ENCODE measurements at places on chromosomes 7 and 10. TPM values are rescaled to one million over a fixed set of nuclear protein-coding genes. Genes with fewer than 3 reads are reported as not detected.

The GIMAP7 gene
- total RNA-seq = 6.9 TPM

DNA sequence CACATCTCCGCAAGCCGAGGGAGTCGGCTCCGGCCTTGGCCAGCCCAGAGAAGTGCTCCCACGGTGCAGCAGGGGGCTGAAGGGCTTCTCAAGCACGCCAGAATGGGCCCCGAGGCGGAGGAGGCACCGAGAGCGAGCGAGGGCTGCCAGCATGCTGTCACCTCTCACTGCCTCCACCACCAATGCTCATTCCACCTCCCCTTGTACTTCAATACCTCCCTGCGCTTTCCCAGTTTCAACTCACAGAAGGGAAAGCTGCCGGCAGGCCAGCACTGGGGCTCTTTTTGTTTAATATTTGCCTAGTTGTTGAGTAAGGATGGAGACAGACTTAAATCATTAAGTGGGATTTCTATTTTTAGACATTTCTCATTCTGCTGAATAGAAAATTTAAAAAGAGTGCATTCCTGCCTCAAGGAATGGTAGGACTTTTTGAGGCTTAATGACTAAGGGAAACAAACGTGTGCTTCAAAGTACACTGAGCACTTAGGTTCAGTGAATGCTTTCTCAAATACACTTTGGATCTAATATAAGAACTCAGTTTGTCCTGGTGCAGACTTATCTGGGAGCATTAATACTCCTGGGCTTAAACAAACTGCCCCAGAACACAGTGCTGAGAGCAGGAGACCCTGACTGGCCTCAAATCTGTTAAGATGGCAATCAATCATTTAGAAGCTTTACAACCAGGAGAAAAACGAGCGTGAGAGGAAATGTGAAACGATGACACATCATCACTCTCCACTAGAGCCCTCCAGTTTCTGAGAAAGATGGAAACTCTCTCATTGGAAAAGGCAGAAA is 131.2 kb downstream of the RALA start:
- no peaks in the 10 kb centered on the region for H3K27me3 ChIP-seq
- DNase-seq = no peak
- H3K27ac ChIP-seq = no peak overlapping the region
- H3K4me3 ChIP-seq = no peak overlapping the region
- no peaks in the 10 kb centered on the region for H3K36me3 ChIP-seq

The ACSM6 gene
- total RNA-seq = not detected

DNA sequence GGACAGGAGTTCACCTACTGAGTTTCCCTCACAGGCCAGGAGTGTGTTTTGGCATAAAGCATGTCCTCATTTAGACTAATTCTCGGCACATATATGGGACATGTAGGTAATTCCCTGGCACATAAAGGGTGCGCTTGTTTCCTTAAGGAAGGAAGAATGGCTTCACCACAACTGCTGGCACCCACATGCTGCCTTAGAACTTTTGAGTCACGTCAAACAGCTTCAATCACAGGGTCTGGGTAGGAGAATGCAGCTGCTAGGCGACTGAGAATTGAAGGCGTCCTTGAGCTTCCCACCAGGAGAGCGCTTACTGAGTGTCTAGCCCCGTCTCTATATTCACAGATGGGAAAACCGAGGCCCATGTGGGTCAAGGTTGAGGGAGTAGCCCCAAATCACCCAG is 146.1 kb downstream of the CHN2 start:
- no peaks in the 10 kb centered on the region for H3K27me3 ChIP-seq
- no peak for DNase-seq
- peaks cover 2% of the 10 kb centered on the region for H3K4me1 ChIP-seq

DNA sequence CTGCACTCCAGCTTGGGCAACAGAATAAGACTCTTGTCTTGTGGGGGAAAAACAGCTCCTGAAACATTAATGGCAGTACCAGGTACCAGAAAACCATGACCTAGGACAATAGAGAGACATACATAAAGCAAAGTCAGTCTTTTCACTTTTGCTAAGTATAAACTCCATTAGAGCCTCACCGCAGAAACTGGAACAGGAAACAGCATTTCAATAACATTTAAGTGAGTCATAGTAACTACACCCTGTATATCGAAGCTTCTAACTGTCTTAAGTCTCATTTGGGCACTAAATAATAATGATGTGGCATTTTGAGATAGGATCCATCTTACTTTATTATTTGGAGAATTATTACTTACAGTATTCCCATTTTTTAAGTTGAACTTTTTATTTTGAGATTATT is 517.8 kb upstream of the CELF2 start:
- no peak overlapping the region for H3K4me3 ChIP-seq
- no peaks in the 10 kb centered on the region for H3K27me3 ChIP-seq
- no peaks in the 10 kb centered on the region for H3K4me1 ChIP-seq
- H3K36me3 ChIP-seq = no peaks in the 10 kb centered on the region
- H3K27ac ChIP-seq = no peak overlapping the region
- no peak for DNase-seq

- no peak overlapping the region for H3K4me3 ChIP-seq
- H3K36me3 ChIP-seq = no peaks in the 10 kb centered on the region
- DNase-seq = no peak
- H3K27me3 ChIP-seq = no peaks in the 10 kb centered on the region
- no peak overlapping the region for H3K27ac ChIP-seq
- H3K4me1 ChIP-seq = no peaks in the 10 kb centered on the region
Measured at GRCh38 chr7:119959811-119960210, 313.2 kb upstream of the KCND2 start.

The ZYX gene
- total RNA-seq = 256 TPM

GRCh38 chr7:26393818-26394217 is 102.2 kb downstream of the SNX10 start:
- H3K4me1 ChIP-seq = no peaks in the 10 kb centered on the region
- H3K27ac ChIP-seq = no peak overlapping the region
- H3K27me3 ChIP-seq = no peaks in the 10 kb centered on the region

The SFMBT2 gene
- 18.5 TPM for total RNA-seq

DNA sequence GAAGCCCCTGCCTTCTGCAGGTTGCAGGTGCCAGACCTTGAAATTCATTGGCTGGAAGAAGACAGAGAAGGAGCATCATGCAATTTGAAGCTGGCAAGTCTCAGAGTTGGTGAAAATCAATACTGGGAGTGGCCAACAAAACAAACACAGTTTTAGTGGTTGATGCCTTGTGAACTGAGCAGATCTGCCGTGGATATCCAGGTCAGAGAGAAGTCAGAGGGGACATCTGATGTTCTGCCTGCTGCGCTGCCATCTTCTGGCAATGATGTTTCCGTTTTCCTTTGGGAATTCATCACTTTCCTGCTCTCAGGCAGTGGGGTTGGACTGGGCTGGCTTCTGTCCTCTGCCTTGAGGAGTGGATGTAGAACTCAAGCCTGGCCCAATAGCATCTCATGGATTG is 132.0 kb downstream of the RPS24 start:
- DNase-seq = no peak
- no peak overlapping the region for H3K27ac ChIP-seq
- H3K4me1 ChIP-seq = no peaks in the 10 kb centered on the region
- no peaks in the 10 kb centered on the region for H3K36me3 ChIP-seq
- H3K27me3 ChIP-seq = no peaks in the 10 kb centered on the region
- no peak overlapping the region for H3K4me3 ChIP-seq

GRCh38 chr10:94224656-94225055 is 138.1 kb downstream of the NOC3L start:
- H3K27ac ChIP-seq = no peak overlapping the region
- H3K4me1 ChIP-seq = no peaks in the 10 kb centered on the region
- no peaks in the 10 kb centered on the region for H3K36me3 ChIP-seq
- DNase-seq = no peak
- H3K4me3 ChIP-seq = no peak overlapping the region

DNA sequence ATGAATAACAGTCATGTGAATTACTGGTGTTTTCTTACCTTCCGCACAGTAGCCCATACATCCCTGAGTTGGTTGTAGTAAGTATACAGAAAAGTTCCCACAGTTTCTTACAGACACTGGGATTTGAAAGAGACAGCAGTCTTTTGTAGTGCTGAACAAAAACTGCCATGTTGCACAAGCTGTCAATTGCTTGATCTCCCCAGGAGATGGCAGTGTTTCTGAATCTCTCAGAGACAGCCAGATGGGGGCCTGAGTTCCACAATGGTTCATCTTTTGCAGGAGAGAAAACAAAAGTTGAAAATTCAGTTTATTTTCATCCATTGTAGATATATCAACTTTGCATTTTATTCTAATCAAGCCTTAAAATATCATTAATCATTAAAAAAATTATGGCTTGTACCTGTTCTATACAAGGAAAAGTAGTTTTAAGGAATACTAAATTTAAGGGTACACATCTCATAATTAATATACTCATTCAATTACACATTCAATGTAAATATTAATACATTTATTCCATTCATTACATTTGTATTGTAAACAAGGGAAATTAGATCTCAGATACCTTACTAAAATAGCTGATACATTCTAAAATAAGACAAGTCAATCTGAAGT is 14.5 kb downstream of the VWDE start:
- no peak overlapping the region for H3K27ac ChIP-seq
- no peak overlapping the region for H3K4me3 ChIP-seq
- no peaks in the 10 kb centered on the region for H3K4me1 ChIP-seq
- H3K36me3 ChIP-seq = no peaks in the 10 kb centered on the region

- H3K4me3 ChIP-seq = no peak overlapping the region
- H3K4me1 ChIP-seq = no peaks in the 10 kb centered on the region
- H3K36me3 ChIP-seq = no peaks in the 10 kb centered on the region
- DNase-seq = no peak
- no peaks in the 10 kb centered on the region for H3K27me3 ChIP-seq
Measured at GRCh38 chr10:124231168-124232155, 138.1 kb upstream of the CHST15 start.

DNA sequence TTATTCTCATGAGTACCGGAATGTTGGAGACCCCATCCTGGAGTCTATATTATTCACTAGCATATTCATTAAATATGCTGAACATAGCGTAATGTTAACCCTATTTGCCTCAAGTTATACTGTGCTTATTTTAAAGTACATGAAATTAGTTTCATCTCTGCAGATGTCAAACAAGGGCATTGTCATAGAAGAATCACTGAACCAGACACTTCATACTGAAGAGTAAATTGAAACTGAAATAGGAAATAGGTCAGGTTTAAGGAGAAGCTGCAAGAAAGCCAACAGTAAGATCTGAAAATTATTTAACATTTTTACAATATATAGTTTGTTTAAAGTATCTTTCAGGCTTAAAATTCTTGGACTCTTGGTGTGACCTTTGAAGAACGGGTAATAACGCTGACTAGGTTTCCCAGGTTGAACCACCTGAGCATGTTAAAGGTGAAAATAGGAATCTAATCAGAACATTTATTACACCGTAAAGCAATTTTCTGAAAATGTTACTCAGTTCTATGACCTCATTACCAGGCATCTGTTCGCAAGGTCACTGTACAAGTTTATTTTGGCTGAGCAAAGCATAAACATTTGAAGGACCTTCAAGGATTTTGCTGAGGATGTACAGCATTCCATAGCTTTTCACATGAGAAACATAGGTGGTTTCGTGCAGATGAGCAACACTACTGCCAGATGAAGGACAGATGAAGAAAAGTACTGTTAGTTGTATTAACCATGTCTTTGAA is 82.7 kb downstream of the REEP3 start:
- no peak overlapping the region for H3K4me3 ChIP-seq
- no peaks in the 10 kb centered on the region for H3K36me3 ChIP-seq
- H3K27ac ChIP-seq = no peak overlapping the region

DNA sequence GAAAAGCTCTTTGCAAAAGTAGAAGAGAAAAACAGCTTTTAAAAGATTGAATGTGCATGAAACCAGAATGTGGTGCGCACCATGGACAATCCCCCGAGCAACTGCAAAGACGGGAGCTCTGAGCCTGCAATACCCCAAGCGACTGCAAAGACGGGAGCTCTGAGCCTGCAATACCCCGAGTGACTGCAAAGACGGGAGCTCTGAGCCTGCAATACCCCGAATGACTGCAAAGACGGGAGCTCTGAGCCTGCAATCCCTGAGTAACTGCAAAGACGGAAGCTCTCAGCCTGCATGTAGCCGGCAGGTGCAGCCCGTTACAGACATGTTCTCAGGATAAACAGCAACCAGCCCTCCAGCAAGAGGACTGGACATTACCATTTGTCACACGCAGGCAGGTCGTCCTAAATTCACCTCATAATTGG is 6.2 kb downstream of the ZNF775 start:
- DNase-seq = no peak
- no peaks in the 10 kb centered on the region for H3K27me3 ChIP-seq
- H3K27ac ChIP-seq = no peak overlapping the region
- H3K36me3 ChIP-seq = no peaks in the 10 kb centered on the region
- peaks cover 16% of the 10 kb centered on the region for H3K4me1 ChIP-seq
- H3K4me3 ChIP-seq = no peak overlapping the region

- H3K4me3 ChIP-seq = no peak overlapping the region
- no peaks in the 10 kb centered on the region for H3K36me3 ChIP-seq
- H3K27ac ChIP-seq = no peak overlapping the region
- DNase-seq = no peak
- no peaks in the 10 kb centered on the region for H3K4me1 ChIP-seq
Measured at GRCh38 chr7:4383584-4383983, 298.5 kb upstream of the FOXK1 start.

DNA sequence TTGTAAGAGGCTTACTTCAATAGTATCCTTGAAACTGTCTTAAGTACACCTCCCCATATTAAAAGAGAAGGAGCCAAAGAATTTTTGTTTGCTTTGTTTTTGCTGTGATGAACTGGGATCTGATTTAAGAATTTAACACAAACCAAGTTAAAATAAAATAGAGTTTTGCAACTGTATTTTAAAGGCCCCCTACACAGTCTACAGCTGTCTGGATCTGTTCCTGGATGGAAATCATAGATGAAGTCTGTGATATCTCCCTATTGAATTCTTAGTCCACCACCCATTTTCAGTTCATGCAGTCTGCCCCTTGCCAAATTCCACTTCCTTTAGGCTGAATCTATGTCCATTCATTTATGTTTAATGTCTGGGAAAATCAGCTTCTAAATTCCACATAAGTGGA is 169.8 kb upstream of the MEOX2 start:
- no peak overlapping the region for H3K27ac ChIP-seq
- DNase-seq = no peak
- no peaks in the 10 kb centered on the region for H3K27me3 ChIP-seq
- no peaks in the 10 kb centered on the region for H3K36me3 ChIP-seq

DNA sequence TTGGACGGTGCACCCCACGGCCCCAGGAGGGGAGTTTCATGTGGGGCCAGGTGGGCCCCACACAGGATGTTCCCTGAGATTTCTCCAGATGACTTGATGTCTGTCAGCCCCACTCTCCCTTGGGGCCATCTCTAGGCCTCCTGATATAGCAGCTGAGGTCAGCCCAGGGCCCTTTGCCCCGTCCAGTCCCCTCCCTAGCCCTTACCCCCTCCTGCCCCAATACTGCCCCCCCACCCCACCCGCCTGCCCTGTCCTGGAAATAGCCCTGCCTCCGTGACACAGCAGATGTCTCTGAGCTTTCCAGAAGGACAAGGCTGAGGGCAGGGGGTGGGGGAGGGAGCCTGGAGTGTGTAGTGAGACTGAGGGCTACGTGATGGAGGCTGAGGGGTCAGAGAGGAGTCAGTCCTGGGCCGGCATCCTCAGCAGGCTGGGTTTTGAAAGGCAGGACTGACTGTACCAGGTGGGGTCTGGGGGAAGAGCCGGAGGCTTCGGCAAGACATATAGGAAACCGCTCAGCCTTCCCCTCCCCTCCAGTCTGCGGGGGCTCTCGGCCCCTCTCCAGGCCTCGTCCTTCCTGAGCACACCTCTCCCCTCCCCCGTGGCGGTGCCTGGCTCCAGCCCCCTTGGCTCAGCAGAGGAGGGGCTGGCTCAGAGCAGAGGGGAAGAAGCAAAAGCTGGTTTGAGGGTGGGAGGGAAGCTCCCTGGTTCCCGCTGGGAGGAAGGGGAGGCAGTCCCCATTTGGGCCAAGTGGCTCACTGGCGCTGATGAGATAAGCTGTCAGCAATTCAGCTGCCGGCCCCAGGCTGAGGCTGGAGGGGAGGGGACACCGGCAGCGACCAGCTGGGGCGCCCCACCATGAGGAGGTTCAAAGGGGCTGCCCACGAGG is 2.0 kb downstream of the FLNC start:
- H3K4me1 ChIP-seq = no peaks in the 10 kb centered on the region
- no peak for DNase-seq
- H3K36me3 ChIP-seq = no peaks in the 10 kb centered on the region

Data from prostate gland (tissue), 2 donors.